ENCODE measurements at places on chromosomes 5 and 9.

- no peak for DNase-seq
These were observed 656.3 kb upstream of the FAM174A start for GRCh38 chr5:99878830-99879229.

GRCh38 chr5:176542596-176543427 lies 5.6 kb upstream of the RNF44 start:
- DNase-seq: no peak

DNA sequence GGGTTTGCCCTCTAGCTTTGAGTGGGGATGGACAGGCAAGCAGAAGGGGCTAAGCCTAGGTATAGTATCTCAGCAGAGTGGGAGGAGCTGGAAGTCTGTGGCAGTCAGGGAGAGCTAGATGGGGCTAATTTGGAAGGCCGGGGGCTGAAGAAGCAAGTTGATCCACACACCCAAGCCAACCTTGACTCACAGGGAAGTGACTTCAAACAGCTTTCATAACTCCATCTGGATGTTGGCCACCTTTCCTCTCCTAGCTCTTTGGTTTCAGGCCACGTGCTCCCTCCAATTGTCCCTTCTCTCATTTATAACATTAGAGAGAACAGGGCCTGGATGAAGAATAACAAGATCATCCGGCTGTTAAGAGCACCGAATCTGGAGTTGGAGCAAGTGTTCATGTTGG lies 36.8 kb downstream of the EGR1 start:
- no peak for DNase-seq

GRCh38 chr9:38107405-38107804 lies 38.4 kb upstream of the SHB start:
- no peak for DNase-seq

- DNase-seq: no peak
These were observed 53.0 kb downstream of the ZNF354C start for GRCh38 chr5:179113143-179113530.

DNA sequence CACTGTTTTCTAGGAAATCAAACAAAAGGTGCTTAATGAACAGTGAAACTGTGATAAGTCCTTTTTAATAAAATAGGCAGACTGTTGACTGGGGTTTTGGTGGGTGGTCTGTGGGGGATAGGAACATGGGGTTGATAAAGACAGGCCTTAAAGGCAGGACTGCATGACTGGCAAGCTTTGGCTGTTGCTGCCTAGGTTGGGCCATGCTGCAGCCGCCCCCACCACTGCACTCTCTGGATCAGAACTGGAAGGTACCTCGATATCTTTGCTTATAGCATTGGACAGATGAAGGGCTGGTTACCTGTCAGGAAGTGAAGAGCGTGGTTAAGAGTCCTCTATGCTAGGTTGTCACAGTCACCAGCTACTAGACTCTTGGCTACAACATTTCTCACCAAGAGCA lies 24.4 kb downstream of the APBA1 start:
- DNase-seq: no peak

GRCh38 chr5:111928511-111928910 lies 171.5 kb upstream of the NREP start:
- DNase-seq: no peak

GRCh38 chr9:107323836-107324585 lies 40.9 kb downstream of the RAD23B start:
- no peak for DNase-seq

DNA sequence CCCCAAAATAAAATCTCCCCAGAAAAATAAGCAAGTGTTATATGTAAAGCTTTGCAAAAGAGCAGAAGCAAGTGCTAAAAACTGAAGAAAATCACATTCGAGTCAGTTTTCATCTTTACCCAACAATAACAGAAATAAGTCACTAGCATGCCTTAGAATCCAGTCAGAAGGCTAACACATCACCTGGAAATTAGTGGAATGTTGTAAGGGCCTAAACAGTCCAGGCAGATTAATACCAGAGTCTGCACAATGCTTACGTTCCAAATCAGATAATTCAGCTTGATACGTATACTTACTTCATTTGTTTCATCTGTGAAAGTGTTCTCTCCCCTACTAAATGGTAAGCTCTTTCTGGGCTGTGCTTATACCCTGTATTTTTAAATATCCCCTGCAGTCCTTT lies 42.7 kb downstream of the SUSD1 start:
- no peak for DNase-seq

- no peak for DNase-seq
These were observed 15.1 kb downstream of the ERMP1 start for GRCh38 chr9:5817862-5818261.

DNA sequence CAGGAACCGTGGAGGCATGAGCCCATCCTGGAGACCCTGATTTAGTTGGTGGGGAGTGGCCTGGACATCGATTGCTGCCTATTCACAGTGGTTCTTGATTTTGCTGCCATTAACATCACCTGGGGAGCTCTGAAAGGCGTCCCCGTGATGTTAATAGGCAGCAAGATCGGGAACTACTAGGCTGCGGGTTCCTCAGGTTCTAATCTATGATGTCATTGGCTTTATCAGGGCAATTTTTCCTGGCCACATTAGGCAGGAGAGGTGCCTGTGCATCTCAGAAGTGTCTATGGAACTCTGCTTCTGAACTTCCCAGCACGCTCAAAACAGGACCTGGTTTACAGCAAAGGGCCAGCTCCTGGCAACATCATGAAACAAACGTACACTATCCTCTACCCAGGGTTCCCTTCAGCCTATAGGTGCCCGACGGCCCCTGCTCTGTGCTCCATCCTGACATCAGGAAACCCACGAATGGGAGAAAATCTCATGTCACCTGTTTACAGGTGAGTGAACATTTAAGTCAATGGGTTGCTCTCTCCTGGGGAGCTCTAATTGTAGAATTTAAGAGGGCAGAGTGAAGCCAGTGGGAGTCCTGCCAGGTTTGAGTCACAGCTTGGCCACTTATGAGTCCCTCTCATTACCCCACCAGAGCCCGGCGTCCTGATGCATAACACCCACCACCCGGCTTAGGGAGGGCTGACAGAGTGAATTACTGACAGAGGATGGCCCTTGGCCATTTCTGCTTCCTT lies 49.4 kb downstream of the ROPN1L start:
- no peak for DNase-seq

- DNase-seq: no peak
These were observed 16.0 kb upstream of the TMEM171 start for GRCh38 chr5:73104326-73104725.

GRCh38 chr9:93893899-93894690 lies 61.1 kb downstream of the BARX1 start:
- no peak for DNase-seq

DNA sequence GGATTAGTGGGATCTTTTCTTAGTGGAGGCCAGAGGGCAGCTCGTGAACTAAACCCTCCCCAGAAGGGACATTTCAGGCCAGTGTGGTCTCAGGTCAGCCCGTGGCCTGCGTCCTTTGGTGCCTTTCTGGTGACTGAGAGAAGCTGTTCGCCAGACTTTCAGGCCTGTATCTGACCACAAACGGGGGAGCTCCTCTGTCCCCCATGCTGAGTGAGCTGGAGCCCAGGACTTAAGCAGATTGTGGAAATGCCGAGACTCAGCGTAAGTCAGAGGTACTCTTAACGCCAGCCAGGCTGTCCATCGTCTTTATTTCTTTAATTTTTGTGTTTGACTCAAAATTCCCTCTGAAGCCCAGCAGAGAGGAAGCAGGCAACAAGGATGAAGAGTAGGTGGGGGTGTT lies 54.8 kb upstream of the NCS1 start:
- no peak for DNase-seq

DNA sequence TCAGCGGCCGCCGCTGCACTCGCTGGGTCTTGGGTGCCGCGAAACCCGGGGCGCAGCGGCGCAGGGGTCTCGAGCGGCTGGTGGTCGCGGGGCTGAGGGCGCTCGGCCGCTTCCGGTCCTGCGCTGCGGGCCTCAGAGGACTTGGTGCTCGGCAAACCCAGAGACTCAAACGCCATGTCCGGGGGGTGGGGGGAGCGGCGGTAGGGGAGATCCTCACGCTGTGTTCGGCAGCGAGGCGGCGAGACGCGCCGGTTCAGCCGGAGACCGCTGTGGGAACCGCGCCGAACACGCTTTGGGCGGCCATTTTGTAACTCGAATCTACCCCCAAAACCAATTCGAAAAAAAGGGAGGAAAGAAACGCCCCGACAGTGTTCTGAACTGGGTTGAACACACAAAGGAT lies 317.5 kb upstream of the CDH18 start:
- no peak for DNase-seq

GRCh38 chr9:137212520-137212919 lies 7.0 kb downstream of the NDOR1 start:
- no peak for DNase-seq

DNA sequence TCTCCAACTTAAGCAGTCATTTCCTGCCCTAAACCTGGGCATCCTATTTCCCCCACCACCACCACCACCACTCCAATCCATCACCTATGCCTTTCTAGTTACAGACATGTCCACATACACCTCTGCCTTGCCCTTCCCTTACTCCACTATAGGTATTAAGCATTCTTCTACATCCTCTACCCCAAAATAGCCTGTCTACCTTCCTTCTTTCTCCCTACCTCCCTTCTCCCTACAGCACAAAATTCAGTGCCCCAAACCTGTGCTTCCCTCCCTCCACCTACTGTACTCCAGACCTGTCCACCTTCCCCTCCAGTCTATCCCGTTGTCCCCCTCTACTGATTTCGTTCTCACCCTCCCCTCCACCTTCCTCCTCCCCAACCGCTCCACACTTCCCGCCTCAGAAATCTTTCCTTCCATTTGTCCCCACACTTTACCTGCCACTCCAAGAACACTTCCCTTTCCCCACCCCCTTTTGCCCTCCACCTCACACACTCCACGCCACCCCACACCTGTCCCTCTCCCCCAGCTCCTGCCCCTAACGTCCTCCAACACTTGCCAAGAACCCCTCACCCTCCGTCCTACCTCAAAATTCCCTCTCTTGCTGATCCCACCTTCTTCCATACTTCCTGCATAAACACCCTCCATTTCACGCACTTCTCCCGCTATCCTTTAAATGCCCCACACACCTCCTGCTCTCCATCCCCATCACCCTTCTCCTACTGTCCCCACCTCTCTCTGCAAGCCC lies 1.6 kb downstream of the STRBP start:
- DNase-seq: no peak

DNA sequence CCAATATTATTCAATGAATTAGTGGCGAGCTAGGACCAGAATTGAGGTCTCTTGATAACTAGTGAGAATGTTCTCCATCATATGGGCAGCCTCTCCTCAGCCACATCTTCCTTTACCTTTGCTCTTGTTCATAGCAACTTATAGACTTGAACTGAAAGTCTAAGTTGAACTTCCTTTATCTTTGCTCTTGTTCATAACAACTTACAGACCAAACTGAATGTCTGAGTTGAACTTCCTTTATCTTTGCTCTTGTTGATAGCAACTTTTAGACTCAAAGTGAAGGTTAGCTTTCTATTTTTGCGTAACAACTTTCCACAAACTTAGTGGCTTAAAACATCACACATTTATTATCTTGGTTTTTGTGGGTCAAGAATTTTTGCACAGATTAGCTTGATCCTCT lies 146.4 kb upstream of the C9orf72 start:
- DNase-seq: no peak

DNA sequence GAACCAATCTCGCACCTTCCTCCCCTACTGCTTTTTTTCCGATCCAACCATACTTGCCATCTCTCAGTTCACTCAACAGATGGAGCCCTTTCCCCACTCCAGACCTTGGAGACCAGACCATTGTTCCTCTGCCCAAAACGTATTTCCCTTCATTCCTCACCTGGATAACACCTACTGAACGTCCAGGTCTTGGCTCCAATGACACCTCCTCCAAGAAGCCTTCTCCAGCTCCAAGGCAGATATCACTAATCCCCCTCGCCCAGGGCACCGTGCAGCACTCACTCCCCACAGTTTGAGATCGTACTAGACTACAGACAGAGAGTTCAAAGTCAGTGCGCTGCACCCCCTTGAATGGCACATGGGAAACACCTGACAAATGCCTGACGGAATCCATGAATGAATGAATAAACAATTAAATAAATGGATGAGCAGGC lies 47.1 kb upstream of the AKNA start:
- DNase-seq: no peak

- DNase-seq: no peak
These were observed 7.1 kb downstream of the NEK6 start for GRCh38 chr9:124264823-124265233.

GRCh38 chr5:149017636-149018035 lies 45.2 kb downstream of the SH3TC2 start:
- DNase-seq: no peak

- no peak for DNase-seq
These were observed 8.6 kb downstream of the SLC6A3 start for GRCh38 chr5:1436681-1437080.

DNA sequence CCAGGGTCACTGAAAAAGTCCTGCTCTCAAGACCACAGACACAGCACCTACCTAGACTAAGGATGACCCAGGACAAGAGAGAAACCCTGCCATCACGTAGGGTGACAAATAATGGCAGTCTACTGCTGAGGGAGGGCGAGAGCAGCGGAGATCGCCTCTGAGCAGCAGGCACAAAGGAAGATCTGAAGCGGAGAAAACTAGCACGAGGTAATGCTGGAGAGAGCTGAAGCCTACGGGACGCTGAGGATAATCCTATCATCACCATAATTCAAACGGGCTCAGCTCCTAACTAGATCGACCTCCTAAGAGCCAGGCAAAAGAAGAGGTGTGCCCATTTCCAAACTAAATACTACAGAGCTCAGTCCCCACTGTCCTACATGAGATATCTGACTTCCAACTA lies 41.3 kb downstream of the FBXO10 start:
- no peak for DNase-seq

GRCh38 chr9:70525519-70525918 lies 111.1 kb upstream of the KLF9 start:
- DNase-seq: no peak

DNA sequence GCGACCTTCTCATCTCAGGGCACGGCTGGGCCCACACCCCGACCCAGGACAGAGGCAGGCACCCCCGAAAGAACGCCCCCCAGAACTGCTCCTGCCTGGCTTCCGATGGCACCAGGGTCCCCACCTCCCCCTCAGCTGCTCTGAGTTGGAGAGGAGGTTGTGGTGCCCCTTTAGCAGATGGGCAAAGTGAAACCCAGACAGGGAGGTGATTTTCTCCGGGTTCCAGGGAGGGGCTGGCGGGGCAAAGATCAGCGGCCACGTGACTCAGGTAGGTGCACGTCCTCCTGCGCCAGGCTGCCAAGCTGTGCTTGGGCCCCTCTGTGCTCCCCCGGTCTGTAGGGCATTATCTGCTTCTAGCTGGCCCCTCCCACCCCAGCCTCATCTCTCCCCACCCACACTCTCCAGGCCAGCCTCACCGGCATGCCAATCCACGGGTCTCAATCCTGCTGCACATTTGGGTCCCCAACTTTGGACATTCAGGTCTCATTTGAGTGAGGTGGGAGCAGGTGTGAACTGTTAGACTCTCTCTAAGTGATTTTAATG lies 85.1 kb upstream of the RAPGEF1 start:
- no peak for DNase-seq

- DNase-seq: no peak
These were observed 22.3 kb downstream of the LPCAT1 start for GRCh38 chr5:1501372-1502045.

GRCh38 chr5:42397267-42397666 lies 26.0 kb upstream of the GHR start:
- no peak for DNase-seq

DNA sequence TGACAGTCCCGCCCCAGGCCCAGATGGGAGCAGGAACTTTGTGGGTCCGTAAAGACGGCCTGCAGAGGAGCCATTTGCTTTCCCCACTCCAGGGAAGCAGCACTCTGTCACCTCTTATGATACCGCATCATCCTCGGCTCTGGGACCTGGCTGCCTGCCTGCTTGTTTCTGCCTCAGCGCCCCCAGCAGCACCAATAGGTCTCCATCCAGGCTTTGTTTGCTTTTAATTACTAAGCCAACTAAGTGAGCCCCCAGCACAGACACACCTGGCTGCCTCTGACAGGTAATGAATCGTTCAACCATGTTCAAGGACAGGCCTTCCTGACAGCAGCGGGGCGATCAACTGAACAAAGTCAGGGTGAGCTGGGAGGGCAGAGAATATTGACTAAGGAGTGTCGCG lies 141.4 kb downstream of the C5orf15 start:
- DNase-seq: no peak
